Activated gamma-delta T cell treated with Interleukin-2 at 50 U/mL for 16 hours (primary cell): ENCODE measurements at places on chromosomes 12 and 14.

GRCh38 chr14:28879573-28879996 is 113.0 kb downstream of the FOXG1 start:
- DNase-seq: no peak

DNA sequence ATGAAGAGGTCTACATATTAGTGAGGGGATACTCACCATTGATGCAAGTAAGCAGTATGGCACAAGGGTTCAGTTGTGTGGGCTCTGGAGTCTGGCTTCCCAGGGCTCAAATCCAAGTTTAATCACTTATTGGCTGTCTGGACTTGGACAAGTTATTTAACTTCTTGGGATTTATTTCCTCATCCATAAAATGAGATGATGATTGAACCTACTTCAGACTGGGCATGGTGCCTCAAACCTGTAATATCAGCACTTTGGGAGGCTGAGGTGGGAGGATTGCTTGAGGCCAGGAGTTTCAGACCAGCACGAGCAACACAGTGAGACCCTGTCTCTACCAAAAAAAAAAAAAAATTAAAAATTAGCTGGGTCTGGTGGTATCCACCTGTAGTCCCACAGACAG is 67.9 kb downstream of the KCNK10 start:
- DNase-seq: no peak

- DNase-seq: no peak
Measured at GRCh38 chr12:122730215-122731014, at the start of gene HCAR1. HCAR1 (minus strand) TSS chr12:122730844; CDS start chr12:122730339, 505 bp downstream.

GRCh38 chr14:45867046-45867894 is 614.3 kb upstream of the MIS18BP1 start:
- no peak for DNase-seq

DNA sequence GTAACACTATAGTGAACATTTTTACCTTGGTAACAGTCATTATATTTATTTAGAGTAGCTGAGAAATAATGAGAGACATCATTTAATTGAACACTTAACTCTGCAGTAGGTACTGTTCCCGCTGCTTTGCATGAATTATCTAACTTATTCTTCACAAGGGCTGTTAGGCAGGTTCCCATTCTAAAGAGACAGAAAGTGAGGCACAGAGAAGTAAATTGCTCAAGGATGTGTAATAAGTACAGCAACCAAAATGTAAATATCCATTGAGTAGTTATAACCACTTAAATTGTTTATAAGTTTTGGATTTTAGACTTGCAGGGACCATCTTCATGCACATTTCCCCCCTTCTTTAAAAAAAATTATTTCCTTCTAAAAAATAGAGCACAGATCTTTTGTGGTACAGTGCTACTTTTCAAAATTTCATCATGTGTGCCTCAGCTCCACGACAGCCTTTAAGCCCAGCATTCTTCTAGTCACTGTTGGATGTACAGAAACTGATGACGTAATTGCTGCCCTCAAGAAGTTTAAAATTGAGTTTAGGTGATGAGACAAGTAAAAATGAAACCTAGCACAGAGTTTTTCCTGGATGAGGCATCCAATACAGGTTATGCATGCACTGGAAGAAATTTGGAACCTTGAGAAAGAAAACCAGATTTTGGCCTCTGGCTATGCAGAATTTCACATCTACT is 6.0 kb upstream of the MANSC4 start:
- DNase-seq: no peak

DNA sequence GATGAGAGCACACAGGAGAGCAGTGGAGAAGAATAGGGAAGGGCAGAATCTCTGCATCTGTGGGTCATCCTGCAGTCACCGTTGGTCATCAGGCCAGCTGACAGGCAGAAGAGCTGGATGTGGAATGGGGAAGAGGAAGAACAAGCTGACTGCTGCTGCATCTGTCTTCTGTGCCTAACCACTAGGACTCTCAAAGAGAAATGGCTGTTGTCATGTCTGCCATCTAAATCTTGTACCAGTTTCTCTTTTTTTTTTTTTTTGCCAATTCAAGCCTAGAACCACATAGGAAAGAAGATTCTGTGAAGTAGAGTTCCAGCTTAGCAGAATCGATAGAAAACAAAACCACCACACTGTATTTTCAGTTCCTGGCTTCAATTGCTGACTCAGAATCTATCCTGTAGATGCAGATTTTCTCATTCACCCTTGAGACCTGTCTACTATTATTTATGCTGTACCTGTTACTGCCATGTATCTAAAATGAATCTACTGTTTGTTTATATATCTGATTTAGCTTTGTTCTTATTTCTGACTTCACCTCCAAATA is 421.9 kb upstream of the PRICKLE1 start:
- no peak for DNase-seq

GRCh38 chr14:91078095-91078737 is 17.8 kb upstream of the RPS6KA5 start:
- DNase-seq: peak; percentile 32

DNA sequence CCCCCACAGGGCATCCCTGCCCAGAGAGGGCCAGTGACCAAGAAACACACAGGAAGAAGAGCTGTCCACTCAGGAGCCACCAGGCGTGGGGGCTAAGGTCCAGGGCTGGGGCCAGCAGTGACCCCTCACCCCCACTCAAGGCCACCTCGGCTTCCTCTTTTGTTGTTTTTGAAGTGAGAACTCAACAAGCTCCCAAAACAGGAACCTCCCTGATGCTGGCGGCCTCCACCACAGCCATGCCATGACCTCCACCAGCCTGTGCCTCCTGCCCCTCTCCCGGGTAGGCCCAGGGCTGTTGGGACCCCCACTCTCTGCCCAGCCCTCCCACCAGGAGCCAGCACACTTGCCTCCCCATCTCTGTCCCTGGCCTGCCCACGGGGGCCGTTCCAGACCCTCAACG is 7.8 kb downstream of the AKT1 start:
- no peak for DNase-seq

- DNase-seq: no peak
Measured at GRCh38 chr12:101777485-101777884, 38.2 kb upstream of the SYCP3 start.

DNA sequence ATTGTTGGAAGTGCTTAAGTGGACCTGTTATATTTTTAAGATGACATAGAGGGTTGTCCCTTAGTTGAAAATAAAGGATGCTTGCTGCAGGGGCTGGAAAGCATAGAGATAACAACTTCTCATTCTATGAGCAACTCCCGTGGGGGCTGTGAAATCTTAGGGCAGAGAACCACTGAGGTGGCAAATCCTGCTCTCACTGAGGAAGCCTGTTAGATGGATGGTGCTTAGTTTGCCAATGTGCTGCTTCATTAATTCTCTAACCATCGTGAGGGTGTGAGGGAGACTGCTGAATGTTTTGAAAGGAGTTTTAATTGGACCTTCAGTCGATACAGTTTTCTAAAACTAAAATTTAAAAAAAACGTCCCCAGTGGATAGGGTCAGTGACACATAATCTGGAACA is 46.5 kb downstream of the PTPRO start:
- no peak for DNase-seq
